ENCODE measurements at places on chromosomes 5 and 9.

- DNase-seq = no peak
Measured at GRCh38 chr5:176188506-176189193, 49.6 kb upstream of the SIMC1 start.

DNA sequence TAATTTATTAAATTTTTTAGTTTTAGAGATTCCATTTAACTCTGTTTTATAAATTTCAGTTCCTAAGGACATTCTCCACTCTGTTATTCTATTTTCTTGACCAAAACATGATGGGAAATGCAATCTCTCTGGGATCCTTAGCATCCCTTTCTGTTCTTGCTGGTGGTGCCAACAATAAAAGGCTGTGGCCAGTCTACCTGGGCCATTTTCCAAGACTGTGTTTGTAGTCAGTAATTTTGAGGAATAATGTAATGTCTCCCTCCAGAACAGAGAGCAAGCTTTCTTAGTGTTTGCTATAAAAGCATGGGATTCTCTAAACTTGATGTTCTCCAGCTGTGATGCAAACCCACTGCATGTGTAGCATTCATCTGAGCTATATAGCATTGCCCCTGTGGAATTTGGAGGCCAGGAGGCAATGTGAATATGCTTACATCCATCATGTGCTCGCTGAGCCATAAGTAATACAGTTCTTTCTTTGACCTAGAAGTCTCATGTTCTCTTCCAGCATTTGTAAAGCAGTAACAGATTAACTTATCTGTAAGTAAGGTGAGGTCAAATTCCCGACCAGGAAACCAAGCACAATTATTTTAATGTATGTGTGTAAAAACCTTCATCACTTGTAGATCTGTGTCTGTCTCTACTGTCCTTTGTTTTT, 211.5 kb upstream of the TAS2R1 start:
- DNase-seq = no peak

DNA sequence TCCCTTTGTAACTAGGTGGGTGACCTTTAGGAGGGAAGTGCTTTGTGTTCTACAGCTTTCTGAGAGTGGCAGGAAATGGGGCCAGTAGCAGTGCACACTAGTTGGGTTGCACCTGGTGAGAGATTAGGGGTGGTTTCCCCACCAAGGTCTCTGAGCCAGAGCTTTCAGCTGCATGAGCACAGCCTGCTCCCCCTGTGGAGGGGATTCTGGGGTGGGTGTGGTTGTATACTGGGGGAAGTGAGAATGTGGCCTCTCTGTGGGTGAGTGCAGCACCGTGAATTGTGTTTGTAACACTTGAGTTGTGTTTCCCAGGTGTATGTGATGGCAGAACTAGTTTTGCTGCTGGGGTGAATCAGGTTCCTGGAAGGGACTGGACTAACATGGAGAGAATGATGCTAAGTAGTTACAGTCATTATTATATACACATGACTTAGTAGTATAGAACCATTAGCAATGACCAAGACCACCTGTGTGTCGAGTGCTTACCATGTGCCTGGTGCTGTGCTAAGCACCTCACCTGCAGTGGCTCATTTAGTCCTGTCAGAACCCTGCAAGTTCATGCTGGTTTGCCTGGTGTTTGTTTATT, 11.8 kb upstream of the CXXC5 start:
- no peak for DNase-seq

DNA sequence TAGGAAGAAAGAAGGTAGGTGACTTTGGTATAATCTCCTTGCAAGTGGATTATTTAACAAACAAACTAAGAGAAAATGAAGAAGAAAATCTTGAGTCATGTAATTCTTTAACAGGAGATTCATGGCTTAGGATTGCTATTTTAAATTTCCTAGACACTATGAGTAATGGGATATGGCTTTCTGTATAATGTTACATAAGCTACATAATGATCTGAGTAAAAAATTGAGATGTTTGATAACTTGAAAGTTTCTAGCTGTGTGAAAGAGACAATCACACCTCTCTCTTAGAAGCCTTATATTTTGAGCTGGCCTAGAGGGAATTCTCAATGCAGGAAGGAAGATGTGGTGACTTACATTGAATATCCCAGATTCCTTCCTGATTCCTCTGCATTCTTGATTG, 92.5 kb downstream of the CDH9 start:
- no peak for DNase-seq

- no peak for DNase-seq
Measured at GRCh38 chr5:125214080-125214479, 467.6 kb upstream of the ZNF608 start.

Data from C1 segment of cervical spinal cord (tissue), 14 donors.